NCI-H2081 (cell line): ENCODE measurements at places on chromosomes 11 and 22.

- no peak for DNase-seq
These were observed 4.3 kb downstream of the ZC3H7B start for GRCh38 chr22:41305646-41306045.

GRCh38 chr22:47457509-47458300 lies 695.3 kb downstream of the TBC1D22A start:
- no peak for DNase-seq

DNA sequence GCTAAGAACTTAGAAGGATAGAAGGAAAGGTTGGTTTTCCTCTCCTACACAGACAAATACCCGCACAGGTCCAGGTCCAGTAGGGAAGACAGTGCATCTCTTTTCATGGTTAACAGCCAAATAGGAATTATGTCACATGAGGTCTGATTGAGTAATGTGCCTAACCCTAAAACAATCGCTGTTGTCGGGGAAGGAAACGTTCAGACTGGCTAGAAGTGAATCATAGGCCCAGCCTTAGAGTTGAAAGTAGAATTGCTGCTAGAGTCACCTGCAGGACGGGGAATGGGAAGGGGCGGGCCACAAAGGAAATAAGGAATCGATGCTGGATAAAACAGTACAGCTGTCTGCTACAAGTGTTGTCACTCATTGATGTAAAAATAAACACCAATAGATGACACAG lies 12.4 kb upstream of the HTATIP2 start:
- DNase-seq: no peak

- no peak for DNase-seq
These were observed 358.2 kb downstream of the MN1 start for GRCh38 chr22:27443306-27443705.

DNA sequence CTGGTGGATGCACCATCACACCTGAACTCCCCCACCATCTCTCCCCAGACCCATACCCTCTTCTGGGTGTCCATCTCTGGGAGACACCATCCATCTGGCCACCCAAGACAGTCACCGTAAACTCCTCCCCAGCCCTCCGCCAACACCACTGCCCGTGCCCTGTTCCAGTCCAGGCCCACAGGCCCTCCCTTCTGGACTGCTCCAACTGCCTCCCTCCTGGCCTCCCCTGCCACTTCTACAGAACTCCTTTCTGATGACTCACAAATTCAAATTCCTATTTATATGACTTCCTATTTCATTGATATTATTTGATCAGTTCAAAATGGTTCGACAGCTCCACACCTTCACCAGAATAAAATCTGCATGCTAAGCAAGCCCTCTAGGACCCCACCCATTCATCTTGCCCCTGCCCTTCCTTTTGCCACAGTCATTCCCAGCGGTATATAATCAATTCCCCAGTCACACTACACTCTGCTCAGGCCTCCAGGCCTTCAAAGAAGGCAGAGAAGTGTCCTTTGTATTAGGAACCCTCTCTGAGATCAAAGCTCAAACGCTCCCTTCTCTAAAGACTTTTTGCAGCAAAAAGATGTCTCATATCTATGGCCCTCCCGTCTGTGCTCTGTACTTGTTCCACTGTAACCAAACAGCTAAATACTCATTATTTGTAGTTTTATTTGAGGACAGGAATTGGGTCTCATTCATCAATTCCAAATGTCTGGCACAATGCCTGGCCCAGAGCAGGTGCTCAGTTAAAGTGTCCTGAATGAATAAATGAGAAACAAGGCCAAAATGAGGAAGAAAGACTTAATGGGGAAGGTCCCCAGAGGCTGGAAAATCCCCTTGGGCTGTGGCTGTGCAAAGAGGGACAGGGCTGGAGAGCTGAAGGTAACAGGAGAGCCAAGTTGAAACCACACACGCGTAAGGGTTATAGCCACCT lies 29.0 kb downstream of the MYH9 start:
- no peak for DNase-seq

GRCh38 chr11:61071208-61071681 lies 31.0 kb upstream of the CD5 start:
- no peak for DNase-seq

GRCh38 chr11:83034673-83035014 lies 37.1 kb downstream of the RAB30 start:
- DNase-seq: no peak

DNA sequence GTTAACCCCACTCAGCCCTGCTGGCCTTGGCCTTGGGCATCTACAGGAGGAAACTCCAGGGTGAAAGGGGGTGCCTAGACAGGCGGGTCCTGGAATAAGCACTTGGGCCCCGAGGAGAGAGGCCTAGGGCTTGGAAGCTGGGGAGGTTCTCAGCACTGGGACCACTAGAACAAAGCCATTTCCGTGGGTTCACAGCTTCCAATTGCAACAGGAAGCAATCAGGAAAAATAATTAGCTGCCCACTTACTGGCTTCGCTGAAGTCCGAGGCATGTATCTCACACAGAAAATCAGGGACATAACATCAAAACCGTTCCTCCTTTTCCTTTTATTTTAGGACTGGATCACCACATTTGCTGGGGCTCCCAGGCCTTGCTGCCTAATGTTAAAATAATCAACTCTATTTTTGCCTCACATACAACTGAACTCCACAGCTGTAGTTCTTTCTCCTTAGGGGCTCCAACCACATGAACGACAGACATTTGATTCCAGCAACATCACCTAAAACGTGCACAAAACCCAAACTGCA lies 161.1 kb upstream of the GRK3 start:
- no peak for DNase-seq

- no peak for DNase-seq
These were observed 47.0 kb downstream of the RCN1 start for GRCh38 chr11:32137869-32138268.

DNA sequence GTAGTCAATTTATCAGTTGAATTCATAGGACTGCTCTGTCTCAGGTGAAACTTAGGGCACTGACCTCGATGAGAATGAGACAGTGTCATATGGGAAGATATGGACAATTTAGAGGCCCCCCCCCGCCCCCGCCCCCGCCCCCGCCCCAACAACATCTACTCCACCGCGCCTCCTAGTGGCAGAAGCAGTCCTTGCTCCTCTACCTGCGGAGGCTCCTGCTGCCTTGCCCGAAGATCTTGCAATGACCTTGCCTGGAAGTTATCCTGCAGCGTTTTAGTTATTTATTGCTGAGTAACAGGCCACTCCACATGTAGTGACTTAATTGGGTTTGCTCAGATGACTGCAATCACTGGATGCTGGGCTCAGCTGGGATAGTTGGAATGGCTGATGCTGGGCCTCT lies 15.2 kb downstream of the SERPINH1 start:
- no peak for DNase-seq

DNA sequence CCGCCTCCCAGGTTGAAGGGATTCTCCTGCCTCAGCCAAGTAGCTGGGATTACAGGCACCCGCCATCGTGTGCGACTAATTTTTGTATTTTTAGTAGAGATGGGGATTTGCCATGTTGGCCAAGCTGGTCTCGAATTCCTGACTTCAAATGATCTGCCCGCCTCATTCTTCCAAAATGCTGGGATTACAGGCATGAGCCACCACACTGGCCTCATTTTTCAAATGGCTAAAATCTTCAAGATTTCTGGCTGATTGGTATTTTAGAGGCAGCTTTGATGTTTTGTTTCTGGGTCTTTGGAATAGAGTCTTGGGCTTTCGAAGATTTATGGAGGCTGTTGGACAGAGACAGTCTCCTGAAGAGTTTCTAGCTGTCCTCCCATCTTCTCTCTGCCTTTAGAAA lies 5.8 kb upstream of the SLC3A2 start:
- DNase-seq: no peak

- no peak for DNase-seq
These were observed 12.7 kb upstream of the IL2RB start for GRCh38 chr22:37162221-37163095.

DNA sequence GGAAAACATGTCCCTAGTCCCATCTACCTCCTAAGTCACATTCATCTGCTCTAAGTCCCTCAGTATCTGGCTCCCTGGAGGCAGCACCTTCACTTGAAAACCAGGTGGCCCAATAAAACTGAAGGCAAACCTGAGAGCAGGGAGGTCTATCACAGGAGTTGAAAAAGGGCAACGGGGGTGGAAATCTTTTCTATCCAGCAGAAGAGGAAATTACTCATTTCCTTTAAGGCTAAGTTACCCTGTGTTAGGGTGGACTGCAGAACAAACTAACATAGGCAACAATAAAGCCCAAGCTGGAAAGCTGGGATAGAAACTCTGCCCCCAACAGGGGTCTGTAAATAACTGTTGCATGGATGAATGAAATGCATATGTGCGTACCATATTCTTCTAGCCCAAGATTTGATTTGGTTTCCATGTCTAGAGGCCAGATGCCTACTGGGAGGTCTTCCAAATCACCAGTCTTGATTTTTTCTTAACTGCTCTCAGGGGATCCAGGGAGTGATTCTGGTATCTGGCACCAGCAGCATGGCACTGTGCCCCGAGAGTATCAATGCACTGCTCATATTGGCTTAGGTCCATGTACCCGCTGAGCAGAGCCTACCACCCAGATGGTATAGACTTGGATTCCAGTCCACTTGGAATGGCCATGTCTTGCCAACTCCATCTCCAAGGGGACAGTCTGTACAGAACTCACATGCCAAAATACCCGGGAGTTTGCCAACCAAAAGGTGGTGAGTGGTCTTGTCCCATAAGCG lies 350.0 kb upstream of the NCAM1 start:
- peak; percentile 46 for DNase-seq

DNA sequence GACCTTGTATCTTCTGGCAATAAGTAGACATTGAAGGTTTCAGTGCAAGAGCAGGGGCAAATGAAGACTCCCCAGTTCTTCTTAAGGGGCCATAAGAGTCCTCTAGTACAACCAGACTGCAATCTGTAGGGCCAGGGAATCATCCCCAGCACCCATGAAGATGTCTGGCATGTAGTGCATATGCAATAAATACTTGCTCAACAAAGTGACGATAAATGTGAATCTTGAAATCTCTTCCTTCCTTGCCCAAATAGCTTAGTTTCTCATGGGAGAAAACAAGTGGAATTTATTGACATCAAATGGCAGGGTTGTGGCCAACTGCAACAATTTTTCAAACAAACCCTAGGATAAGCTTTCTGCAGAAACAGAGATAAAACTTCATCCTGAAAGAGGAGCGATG lies 107.6 kb downstream of the ABTB2 start:
- DNase-seq: no peak

DNA sequence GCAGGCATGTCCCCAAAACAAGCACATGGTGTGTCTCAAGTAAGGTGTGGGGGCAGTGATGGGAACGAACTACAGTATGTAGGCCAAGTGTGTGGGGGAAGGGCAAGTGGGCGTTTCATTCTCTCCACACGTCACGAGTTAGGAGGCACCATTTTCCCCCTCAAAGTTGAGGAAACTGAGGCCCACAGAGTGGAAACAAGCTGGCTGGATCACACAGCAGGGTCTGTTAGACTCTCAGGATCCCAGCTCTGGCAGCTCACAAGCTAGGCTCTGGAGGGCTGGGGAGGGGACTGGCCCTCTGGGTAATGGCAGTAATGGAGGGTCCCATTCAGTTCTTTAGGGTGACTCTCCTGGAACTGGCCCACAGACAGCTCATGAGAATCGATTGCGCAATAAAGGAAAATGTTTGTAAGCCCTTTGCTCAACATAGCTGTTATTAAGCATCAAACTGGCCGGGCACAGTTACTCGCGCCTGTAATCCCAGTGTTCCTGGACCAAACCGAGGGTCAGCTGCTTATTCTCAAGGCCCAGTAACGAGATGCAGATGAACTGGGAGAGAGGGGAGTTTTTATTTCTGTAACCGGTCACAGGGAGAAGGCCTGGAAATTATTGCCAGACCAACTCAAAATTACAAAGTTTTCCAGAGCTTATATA lies 24.1 kb upstream of the TUB start:
- DNase-seq: no peak

DNA sequence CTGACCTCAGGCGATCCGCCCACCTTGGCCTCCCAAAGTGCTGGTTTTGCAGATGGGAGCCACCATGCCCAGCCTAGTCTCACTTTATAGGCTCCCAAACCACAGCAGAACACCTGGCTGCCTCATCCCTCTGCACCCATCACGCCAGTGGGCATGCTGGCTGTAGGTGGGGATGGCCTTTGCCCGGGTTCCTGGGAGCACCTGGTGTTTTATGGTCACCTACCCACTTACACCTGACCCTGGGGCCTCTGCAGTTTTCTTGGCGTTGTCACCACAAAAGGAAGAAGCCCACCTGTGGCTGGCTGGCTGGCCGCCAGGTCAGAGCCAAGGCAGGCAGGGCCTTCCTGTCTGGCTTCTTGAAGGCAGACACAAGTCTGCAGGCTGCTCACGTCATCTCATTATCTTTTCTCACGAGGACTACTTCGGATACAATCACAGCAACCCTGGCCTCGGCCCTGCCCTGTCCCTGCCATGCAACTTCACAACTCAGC lies 8.2 kb downstream of the RRP7A start:
- no peak for DNase-seq

DNA sequence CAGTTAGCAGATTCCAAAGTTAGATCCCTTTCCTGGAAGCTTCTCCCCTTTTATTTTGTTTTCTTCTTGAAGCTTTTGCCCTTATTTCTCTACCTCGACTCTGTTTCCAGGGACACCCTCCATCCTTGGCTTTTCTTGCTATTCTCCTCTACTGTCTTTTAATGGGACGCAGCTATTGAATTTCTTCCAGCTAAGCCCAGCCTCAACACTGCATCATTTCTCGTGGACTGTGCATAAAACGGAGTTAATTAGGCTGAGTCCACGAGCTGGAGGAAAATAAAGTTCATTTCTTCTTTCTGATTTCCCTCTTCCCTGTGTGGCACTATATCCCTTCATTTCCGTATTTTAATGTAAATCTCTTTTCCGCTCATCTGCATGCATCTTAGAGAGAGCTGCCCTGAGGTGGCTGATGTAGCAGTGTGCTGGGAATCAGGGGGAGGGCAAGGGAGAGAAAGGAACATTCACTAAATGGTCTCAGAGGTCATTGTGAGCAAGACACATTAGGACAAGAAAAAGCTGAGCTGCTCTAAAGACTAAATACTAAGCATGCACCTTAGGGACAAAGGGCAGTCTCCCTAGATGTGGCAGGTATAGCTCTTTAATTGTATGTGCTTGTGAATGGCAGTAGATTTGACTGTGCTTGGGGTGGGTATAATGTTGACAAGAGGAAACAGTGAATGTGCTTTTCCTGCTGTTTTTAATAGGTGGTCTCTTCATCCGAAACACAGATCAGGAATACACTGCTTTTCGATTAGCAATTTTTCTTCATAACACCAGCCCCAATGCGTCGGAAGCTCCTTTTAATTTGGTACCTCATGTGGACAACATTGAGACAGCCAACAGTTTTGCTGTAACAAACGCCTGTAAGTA lies 1.9 kb downstream of the GRIA4 start:
- DNase-seq: peak; percentile 10

DNA sequence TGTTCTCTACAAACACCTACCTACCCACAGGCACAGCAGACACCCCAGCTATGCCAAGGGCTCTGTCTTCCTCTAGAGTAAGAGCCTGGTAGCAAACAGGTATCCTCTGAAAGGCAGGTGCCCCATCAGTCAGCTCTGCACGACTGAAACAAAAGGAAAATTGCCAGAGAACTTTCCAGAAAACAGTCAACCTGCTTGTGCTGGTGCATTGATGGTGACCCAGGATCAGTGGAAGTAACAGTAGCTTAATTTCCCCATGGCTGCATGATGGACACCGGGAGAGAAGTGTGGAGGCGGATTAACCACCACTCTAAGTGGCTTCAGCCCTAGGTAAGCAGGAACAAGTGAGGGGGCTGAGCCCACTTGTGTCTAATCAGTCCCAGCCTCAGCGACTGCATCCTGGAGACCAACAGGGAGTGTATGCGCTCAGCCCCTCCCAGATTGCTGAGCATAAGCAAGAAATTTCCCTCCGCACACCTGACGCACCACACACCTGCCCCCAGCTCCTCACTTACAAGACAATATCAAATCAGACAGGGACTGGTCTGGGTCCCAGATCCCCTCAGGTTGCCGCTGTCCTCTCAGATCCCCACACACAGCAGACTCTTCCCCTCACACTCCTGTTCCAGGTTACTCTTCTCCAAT lies 70.7 kb upstream of the IGLL5 start:
- no peak for DNase-seq
